Activated T-helper 2 cell treated with anti-CD3 and anti-CD28 coated beads, Interferon-gamma antibody, Interleukin-2, Interleukin-4, amounts not matched to agents 10 μg/mL and 5 μg/mL and 100 μg/mL, durations not matched to agents 14 hours and 24 hours and 36 hours (primary cell): ENCODE measurements at places on chromosomes 11 and 22.
A peak's percentile ranks its signal among the peaks of the same experiment; 100 is the strongest.

GRCh38 chr11:82842019-82842418 is 58.2 kb downstream of the PRCP start:
- H3K4me1 ChIP-seq = no peaks in the 10 kb centered on the region
- H3K4me3 ChIP-seq = no peak overlapping the region
- no peak for DNase-seq
- peaks cover 5% of the 10 kb centered on the region for H3K36me3 ChIP-seq
- H3K27ac ChIP-seq = no peak overlapping the region
- H3K27me3 ChIP-seq = no peaks in the 10 kb centered on the region

DNA sequence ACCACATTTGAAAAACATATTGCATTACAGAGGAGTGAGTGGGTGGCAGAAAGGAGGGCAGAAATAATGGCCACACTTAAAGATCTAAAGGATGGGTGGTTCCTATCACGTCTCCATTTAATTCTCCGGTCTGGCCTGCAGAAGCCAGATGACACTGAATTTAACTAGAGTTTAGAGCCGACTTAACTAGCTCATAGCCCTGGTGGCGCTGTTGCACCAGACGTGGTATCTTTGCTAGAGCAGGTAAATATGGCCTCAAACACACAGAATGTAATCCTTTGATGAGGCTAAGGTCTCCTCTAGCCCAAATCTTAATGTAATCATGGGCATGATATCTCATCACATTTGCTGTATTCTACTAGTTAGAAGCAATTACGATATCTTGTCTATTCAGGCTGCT is 51.5 kb upstream of the GAL start:
- no peak overlapping the region for H3K4me3 ChIP-seq
- DNase-seq = peak; percentile 28
- H3K27ac ChIP-seq = no peak overlapping the region
- H3K27me3 ChIP-seq = peaks cover 17% of the 10 kb centered on the region

DNA sequence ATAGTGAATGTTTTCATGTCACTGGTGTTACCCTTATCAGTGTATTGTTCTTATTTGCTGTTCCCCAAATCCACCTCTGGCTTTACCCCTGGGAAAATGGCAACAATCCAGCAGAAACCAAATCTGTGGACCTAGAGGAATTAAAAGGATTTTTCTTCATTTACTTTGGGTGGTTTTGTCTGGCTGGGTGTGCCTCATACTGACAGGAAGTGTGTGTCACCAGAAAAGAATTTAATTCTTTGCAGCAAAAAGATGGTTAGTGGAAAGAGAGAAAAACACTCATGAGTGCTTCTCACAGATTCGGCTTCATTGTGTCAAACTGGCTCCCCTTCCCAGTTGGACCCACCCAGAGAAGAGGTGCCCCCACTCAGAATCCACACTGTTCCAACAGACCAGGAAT is 38.9 kb downstream of the FZD4 start:
- no peaks in the 10 kb centered on the region for H3K4me1 ChIP-seq
- no peak overlapping the region for H3K4me3 ChIP-seq
- H3K27ac ChIP-seq = no peak overlapping the region
- H3K36me3 ChIP-seq = no peaks in the 10 kb centered on the region
- DNase-seq = no peak
- H3K27me3 ChIP-seq = peaks cover 16% of the 10 kb centered on the region

GRCh38 chr11:75239531-75240290 is 863 bp upstream of the TPBGL start:
- peak overlapping the region; percentile 75 for H3K4me3 ChIP-seq
- DNase-seq = no peak
- peaks cover 46% of the 10 kb centered on the region for H3K27me3 ChIP-seq
- H3K4me1 ChIP-seq = peaks cover 4% of the 10 kb centered on the region

DNA sequence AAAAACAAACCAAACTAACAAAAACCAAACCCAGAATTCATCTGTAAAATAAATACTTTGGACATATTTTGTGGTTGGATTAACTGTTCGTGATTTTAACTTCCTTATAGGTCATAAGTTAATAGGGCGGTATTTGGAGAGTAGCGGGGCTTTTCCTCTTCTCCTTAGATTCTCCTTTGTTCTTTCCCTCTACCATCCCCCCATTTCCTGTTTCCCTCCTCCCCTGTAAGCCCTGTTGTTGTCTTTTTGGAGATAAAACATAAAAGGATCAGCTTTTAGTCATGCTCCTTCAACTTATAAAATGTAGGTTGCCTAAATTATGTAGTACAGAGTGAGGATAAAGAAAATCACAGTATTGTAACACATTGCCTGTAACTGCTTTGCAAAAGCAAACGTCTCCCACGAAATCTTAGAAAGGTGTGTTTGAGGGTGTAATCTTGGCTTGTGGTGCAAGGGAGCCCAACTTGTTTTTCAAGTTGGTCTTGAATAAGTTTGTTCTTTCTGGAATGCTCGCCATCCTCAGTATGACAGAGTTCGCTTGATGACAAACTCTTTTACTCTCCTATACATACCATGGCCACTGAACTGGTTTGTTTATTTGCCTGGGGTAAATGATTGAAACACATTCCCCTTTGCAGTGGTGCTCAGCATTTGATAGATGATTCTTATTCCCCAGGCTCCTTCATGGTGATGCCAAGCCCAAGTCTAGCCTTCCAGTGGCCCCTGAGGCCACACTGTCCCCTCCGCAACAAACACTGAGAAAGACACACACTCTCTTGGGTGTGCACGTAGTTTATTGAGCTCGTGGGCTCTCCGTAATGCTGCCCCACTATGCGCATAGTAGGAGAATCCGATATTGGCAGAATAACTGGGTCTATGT is 49.4 kb downstream of the TEAD1 start:
- no peaks in the 10 kb centered on the region for H3K36me3 ChIP-seq
- no peak overlapping the region for H3K27ac ChIP-seq
- peaks cover 55% of the 10 kb centered on the region for H3K27me3 ChIP-seq
- peaks cover 1% of the 10 kb centered on the region for H3K4me1 ChIP-seq
- H3K4me3 ChIP-seq = no peak overlapping the region

DNA sequence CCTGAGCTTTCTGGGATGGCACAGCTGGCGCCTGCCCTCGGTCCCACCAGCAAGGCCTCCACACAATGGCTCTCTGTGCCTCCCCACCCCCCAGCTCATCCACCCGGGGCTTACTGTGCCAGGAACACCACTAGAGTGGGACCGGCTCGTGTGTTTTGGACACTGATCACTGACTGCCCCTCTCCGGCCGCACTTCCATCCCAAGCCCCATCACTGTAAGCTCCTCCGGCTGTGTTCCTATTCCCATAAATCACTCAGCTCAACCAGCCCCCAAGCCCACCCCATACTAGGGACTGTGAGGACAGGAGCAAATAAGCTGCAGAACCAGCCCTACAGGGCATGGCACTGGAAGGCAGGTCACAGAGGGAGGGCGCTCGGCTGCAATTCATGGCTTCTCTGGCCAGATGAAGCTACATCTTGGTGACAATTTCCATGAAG is 7.3 kb downstream of the APBB1 start:
- H3K27ac ChIP-seq = no peak overlapping the region
- peaks cover 24% of the 10 kb centered on the region for H3K36me3 ChIP-seq
- H3K27me3 ChIP-seq = no peaks in the 10 kb centered on the region
- no peak for DNase-seq
